GM20000 (cell line): ENCODE measurements at places on chromosomes 4 and X.

- DNase-seq, result no peak
These were observed 543.1 kb downstream of the GBA3 start for GRCh38 chr4:23235628-23236390.

GRCh38 chrX:138034136-138034535, 468.2 kb downstream of the ZIC3 start:
- DNase-seq, result no peak

DNA sequence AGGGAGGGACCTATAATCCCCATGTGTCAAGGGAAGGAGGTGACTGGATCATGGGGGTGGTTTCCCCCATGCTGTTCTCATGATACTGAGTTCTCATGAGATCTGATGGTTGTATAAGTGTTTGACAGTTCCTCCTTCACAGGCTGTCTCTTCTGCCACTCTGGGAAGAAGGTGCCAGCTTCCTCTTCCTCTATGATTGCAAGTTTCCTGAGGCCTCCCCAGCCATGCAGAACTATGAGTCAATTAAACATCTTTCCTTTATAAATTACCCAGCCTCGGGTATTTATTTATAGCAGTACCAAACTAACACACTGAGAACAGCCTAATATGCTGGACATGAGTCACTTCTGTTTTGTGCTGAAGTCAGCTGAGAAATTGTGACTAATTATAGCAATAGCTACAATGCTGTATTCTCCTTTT, 656.9 kb upstream of the CPEB2 start:
- DNase-seq, result no peak

GRCh38 chr4:113674733-113675132, 86.8 kb downstream of the CAMK2D start:
- no peak for DNase-seq

- DNase-seq, result no peak
These were observed 324.7 kb downstream of the TRIML1 start for GRCh38 chr4:188463909-188464308.

GRCh38 chr4:16544251-16544721, 318.0 kb upstream of the TAPT1 start:
- DNase-seq, result no peak

- DNase-seq, result no peak
These were observed 25.1 kb downstream of the NDST3 start for GRCh38 chr4:118059397-118059796.

DNA sequence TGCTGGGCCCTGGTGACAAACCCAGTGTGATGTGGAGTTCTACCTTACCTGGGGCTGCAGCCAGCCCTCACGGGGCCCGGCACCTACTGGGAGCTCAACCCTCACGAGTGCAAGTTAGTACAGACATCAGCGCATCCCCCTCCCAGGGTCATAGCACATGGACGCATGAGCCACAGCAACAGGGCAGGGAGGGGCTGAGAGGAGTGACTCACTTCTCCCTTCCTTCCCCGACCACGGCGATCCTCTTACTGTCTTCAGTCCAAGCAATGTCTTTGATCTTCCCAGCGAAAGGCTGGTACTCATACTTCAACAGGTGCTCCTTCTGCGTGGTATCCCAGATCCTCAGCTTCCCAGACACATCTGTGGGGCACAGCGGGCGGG, 17.8 kb downstream of the WDR1 start:
- no peak for DNase-seq

GRCh38 chr4:113179996-113180395, 130.5 kb downstream of the ANK2 start:
- no peak for DNase-seq

GRCh38 chr4:120175272-120175671, 108.6 kb upstream of the MAD2L1 start:
- no peak for DNase-seq

GRCh38 chr4:153634738-153635353, 49.2 kb upstream of the TLR2 start:
- DNase-seq, result no peak

DNA sequence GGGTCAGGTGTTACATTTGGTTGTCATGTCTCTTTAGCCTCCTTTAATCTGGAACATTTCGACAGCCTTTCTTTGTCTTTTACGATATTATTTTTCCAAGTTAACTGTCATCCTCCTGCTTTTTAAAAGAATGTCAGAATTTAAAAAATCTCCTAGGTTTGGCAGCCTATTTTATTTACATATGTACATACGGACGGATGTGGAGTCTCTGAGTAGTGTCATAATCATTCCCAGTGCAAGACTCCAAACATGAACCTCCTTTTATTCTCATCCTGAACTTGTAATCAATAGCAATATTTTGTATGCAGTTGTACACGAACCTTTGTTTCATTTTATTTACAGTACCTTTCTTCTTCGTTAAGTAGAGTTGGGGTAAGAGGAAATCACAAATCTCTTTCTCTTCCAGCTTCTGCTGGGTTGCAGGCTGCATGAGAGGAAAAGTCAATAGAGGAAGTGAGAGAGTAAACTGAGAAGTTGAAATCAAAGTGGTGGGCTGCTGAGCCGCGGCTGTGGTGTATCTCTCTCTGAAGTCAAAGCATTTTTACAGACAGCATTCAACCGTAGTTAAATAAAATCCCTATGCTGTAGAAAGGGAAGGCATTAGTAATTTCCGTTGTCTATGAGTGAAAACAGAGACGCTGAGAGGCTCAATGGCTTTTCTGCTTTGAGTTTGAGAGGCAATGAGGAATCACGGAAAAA, 53.9 kb upstream of the RPS6KA3 start:
- peak; percentile 25 for DNase-seq

- DNase-seq, result no peak
These were observed 5.9 kb downstream of the ZXDA start for GRCh38 chrX:57904176-57904880.

- no peak for DNase-seq
These were observed 1.1 kb upstream of the GTPBP6 start for GRCh38 chrX:319579-320125.
